ENCODE measurements at places on chromosomes 5 and 9.
A peak's percentile ranks its signal among the peaks of the same experiment; 100 is the strongest.

DNA sequence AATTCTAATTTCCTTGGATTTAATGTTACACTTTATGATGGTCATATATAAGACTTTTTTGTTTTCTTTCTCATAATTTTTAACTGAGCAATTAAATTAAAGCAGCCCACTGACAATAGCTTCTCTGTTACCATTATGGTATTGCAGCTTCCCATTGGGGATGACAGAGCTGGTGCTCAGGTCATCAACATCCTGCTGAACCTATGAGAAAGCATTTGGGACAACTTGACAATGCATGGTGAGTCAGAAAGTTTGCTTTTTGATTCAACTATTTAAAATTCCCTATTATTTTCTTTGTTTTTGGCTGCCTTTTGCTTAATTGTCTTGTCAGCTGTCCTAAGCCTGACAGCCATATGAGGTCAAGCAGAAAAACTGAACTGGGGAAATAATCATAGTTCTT is 487.4 kb upstream of the RIOK2 start:
- DNase-seq: no peak

DNA sequence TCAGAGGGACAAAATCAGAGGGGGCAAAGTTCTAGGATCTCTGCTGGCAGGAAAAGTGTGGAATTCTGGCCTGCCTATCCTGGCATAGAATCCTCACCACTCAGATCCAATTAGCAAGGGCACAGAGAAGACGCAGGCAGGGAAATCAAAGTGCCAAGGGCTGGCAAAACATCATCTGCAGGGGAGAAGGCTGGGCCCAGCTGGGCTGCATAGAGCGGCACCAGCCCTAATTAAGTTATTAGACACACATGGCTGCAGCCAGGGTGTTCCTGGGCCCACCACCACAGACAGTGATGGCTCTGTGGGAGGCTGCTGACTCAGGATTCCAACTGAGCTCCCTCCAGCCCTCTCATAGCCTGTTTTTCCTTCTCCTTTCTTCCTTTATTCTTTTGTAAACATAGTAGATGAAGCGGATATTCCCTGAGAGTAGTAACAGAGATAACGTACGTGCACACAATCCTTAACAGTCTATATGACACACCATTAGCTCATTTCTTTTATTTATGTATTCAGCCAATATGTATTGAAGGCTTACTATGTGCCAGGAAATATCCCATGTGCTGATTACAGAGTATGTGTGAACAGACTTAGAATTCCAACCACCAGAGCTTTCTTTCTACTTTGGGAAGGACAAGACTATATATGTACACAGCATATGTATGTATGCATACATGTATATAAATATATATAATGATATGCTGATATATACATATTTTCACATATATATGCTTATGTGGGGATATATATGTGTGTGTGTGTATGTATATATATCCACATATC is 236.1 kb downstream of the ASTN2 start:
- DNase-seq: no peak

- peak; percentile 91 for DNase-seq
Measured at GRCh38 chr9:97475059-97475458, 26.4 kb upstream of the TMOD1 start.

DNA sequence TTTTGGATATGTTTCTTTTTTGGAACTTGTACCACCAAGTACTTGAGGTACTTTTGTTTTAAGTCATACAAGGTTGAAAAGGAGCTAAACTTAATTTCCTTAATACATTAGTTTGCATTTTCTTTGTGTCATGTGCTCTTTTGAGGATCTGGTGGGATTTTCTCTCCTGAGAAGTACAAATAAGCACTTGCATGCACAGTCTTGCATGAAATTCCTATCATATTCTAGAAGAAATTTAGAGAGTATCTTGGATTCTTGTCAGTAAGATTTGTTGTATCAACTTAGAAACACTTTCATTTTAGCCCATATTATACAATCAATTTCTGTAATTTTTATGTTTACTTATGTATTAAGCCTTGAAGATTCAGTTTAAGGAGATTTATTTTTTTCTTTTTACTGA is 64.9 kb downstream of the CCNH start:
- DNase-seq: no peak

GRCh38 chr9:123925819-123926218 is 4.1 kb downstream of the DENND1A start:
- DNase-seq: no peak

Measured in GM04504 (cell line).